ENCODE measurements at places on chromosomes 2 and 18. TPM values are rescaled to one million over a fixed set of nuclear protein-coding genes. Genes with fewer than 3 reads are reported as not detected.

DNA sequence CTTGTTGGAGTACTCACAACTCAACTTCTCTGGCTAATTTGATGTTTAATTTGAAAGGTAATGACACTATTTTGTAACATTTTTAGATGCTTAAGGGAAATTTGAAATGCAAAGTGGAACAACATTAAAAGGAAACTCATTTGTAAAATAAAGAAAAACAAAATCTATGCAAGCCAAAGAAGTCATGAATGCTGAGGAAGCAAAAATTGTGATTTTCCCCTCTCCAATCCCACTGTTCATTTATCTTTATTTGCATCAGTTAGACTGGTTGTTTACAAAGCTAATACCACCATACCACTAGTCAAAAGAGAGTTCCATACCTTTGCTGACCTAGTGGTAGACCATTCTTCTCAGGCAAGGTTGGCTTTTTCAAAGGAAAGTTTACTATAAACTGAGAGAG is 2.2 kb upstream of the B4GALT6 start:
- DNase-seq: no peak

GRCh38 chr2:222819722-222820333 is 41.0 kb upstream of the ACSL3 start:
- DNase-seq: peak; percentile 54

FBXO36 gene
- total RNA-seq: 2.2 TPM

COL6A3 gene
- total RNA-seq: 1,501 TPM

SP110 gene
- 9.3 TPM for total RNA-seq

- DNase-seq: no peak
Measured at GRCh38 chr18:39487932-39488331, 1922.3 kb upstream of the CELF4 start.

MOGAT1 gene
- not detected for total RNA-seq

Measured in IMR-90 (cell line).